Activated T-cell treated with anti-CD3 and anti-CD28 coated beads for 48 hours (primary cell): ENCODE measurements at places on chromosomes 1 and 21.
A peak's percentile ranks its signal among the peaks of the same experiment; 100 is the strongest.

- DNase-seq = no peak
Observed at GRCh38 chr1:67465375-67465774, 35.2 kb upstream of the SERBP1 start.

- no peak for DNase-seq
Observed at GRCh38 chr21:42332557-42333317, 17.5 kb upstream of the TFF3 start.

- peak; percentile 30 for DNase-seq
Observed at GRCh38 chr1:150999051-150999674, 7.5 kb downstream of the MINDY1 start.

GRCh38 chr1:194931166-194931565, 1677.1 kb downstream of the KCNT2 start:
- DNase-seq = no peak

GRCh38 chr1:77664939-77665516, 17.4 kb downstream of the ZZZ3 start:
- DNase-seq = no peak

DNA sequence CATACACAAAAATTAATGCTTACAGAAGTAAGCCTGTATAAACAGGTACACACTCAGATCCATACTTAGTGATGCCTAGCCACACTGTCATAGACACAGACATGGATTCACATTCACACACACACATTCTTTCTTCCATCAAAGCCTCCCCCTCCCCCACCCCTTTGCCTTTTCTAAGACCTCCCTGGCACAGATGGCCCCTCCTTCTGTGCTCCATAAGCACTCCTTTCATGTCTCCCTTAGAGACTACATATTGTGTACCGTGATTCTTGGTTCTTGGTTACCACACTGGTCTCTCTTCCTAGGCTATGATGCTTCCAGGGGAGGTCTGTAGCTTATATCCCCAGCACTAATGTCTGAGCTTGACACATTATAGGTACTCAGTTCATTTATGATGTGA, 2.0 kb upstream of the NHLH2 start:
- DNase-seq = no peak

DNA sequence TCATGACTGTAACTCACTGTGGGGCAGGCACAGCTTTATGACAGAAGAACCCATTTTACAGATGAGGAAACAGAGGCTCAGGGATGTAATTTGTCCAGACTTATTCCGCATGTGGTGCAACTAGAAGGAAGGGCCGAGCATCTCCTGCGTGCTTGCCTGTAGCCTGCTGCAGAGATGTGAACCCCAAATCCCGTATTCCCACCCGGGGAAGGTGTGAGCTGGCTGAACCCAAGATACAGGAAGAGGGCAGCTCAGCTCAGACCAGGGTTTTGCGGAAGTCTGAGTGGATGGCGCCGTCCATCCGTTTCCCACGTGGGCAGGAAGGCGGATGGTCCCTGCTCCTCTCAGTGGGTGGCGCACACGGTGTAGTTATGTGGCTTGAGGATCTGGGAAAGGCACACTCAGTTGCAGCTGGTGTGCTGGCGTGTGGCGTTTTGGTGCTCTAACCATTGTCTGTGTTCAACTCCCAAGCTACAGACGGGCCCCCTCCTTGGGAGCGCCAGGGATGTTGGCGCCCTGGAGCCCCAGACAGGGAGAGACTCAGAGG, 1.2 kb downstream of the CROCC start:
- DNase-seq = no peak

DNA sequence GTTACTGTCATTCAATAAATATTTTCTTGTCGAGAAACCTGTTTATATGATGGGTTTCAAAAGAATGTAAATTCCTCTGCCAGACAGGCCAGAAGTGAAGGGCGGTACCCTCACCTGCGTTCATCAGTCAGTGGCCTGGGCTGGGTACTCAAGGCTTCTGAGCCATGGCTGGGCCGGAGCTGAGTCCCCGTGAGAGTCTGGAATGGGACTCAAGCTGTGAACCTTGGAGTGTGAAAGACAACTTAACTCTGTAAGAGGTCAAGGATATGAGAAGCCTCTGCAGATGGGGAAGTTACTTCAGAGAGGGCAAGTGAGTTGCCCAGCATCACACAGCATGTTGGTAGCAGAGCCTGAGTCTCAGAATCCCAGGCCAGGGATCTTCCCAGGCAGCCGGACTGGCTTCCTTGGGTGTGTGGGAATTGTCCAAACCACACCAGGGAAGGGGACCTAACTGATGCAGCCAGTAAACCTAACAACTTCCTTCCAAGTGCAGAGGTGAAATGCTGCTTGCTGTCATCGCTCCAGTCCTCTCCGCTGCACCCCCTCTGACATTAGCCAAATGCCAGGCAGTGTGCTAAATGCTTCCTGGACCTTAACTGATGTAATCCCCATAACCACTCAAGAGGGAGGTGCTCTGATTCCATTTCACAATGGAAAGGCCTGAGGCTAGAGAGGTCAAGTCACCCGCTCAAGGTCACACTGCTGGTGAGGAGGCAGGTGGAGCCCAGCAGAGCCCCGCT, 4.8 kb downstream of the DISP3 start:
- DNase-seq = no peak

DNA sequence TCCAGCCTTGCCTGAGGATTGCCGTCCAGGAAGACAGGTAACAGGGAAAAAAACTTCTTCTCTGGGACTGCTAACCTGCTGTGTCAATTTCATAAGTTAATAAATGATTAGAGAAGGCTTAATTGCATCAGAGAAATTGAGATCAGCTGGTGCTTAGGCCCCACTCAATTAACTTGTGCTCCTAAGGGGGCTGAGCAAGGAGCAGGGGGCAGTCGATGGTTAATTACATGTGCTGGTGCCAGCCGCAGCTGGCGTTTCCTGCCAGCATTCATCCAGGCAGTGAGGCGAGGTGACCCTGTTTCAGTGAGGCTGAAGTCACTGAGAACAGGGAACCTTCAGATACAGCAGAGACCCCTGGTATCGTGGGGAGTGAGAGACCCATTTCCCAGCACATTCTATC, 60.0 kb downstream of the FAM163A start:
- no peak for DNase-seq

DNA sequence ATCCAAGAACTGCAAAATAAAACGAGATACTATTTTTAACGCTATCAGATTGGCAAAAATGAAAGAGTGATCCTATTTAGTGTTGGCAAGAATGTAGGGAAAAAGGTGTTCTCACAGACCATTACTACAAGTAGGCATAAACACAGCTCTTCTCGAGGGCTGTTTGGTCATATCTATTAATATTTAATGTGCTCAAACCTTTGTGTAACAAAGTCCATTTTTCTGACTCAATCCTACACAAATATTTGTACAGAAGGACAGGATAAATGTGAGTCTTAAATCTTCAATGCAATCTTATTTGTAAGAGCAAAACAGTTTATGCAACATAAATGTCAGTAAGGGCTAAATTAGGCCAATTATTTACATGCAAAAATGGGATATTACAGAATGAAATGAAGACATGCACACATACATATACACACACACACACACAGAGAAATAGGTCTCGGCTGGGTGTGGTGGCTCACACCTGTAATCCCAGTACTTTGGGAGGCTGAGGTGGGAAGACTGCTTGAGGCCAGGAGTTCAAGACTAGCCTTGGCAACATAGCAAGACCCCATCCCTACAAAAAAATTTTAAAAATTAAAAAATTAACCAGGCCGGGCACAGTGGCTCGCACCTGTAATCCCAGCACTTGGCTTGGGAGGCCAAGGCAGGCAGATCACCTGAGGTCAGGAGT, 17.7 kb downstream of the DHCR24 start:
- no peak for DNase-seq

GRCh38 chr1:64111787-64112186, 91.6 kb upstream of the UBE2U start:
- DNase-seq = no peak

DNA sequence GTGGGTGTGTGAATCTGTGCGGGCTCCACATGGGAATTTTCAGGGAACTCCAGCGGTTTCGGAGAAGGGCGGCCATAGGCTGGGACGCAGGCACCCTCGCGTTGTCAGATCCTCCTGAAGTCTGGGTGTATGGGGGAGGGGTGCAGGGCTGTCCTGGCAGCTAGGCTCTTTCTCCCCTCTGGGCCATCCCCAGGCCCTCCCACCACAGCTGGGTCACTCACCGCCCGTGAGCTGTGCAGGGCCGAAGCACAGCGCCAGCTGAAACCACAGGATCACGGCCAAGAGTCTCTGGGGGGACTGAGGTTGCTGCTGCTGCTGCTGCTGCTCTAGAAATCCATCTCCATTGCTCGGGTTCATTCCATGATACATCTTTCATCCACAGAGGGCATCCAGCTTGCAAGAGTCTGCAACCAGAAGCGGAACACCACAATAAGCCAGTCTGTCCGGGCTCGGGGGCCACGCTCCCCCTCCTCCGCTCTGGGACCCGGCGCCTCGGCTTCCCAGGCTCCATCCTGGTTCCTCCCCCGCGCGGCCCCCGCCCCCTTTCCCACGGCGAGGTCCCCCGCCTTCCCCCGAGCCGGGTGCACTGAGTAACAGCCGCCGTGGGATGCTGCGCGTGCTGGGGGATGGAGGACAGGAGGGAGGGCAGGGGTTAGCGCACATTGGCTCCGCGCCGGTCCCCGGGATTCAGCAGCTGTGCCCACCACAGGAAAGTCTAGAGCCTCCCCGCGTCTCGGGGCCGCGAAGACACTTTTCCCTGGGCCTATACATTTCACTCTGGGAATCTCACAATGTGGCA, 720 bp downstream of the SUSD4 start:
- no peak for DNase-seq
